HuH-7 (cell line): ENCODE measurements at places on chromosomes 12 and 14.

DNA sequence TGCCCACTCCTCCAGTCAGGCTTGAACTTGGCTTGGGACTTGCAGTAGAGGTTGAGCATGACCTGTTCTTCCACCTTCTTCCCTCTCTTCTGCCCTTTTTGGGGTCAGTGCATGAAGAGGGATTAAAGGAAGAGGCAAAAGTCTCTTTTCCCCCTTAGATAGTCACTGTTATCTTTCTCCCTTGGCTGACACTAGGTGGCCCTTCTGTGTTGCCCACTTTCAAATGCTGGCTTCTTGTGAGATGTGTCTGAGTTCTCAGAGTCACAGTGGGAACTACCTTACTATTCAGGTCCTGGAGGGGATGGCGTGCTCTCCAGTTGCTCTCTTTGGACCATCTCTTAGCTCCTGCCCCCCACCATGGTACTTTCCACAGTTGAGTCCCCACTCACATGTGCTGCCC, 73.6 kb downstream of the GPR65 start:
- no peak for DNase-seq

DNA sequence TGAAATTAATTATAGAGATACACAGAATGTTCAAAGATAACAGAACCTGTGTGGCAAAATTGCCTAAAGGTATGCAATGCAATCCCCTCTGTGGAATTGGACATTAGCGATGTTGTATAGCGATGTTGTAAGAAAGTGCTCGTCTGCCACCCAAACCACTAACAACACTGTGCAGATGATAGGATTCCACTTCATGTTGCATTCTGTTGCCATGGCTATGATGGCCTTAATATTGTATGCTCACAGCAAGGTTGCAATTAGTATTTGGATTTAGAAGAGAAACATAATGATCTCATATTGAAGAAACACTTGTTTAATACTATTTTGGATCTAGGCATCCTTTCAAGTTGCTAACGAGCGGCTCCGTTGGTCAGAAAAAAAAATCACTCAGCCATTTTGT, 260.3 kb downstream of the BCAT1 start:
- no peak for DNase-seq

GRCh38 chr14:81423504-81423903, 23.4 kb upstream of the STON2 start:
- DNase-seq, result no peak

DNA sequence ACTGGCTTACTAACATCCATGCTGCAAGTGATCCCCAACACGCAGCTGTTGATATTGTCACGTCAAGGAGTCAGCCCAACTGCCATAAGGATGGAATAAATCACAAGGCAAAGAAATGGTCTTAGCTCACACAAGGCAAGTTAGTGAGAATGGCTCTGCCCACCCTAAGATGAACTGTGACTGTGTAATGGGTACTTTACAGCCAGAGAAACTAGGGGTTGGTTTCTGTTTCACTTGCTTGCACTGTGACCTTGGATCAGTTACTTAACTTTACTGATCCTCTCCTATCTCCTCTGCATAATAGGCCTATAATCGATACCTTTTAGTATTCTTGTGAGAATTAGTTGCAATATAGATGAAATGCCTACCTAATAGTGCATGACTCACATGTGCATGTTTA, 52.2 kb upstream of the ANO2 start:
- no peak for DNase-seq

- DNase-seq, result no peak
Measured at GRCh38 chr12:108846290-108846701, 11.1 kb downstream of the SSH1 start.

GRCh38 chr14:22813145-22813544, 2.1 kb downstream of the SLC7A7 start:
- DNase-seq, result no peak

DNA sequence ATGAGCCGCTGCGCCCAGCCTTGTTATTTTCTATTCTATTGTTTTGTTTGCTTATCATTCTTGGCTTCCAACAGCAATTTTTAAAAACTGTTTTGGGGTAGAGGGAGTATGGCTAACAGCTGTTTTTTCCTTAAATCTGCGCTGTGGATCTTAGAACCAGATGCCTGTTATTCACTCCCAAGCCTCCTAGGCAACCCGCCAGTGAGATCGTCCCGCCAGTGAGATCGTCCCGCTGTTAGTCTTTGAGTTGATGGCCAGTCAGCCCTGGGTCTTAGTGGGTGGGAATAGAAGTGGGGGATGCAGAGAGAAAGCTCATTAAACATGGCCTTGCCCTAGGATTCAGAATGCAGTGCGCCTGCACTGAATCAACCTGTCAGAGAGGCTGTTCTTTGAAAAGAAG, 67.3 kb upstream of the BICD1 start:
- DNase-seq, result no peak

- DNase-seq, result no peak
Measured at GRCh38 chr12:90366286-90366685, 588.7 kb downstream of the CCER1 start.
